ENCODE measurements at places on chromosomes 6 and 20. TPM values are rescaled to one million over a fixed set of nuclear protein-coding genes. Genes with fewer than 3 reads are reported as not detected.

Gene SUMO4
- total RNA-seq: 1.3 TPM

Gene MRAP2
- 1.5 TPM for total RNA-seq

Gene CST11
- not detected for total RNA-seq

Gene GINS1
- 4.0 TPM for total RNA-seq

Gene CST4
- total RNA-seq: 0.31 TPM

Gene ARMH2
- not detected for total RNA-seq

Gene HEY2
- total RNA-seq: 1.7 TPM

Gene TFAP2D
- 0.26 TPM for total RNA-seq

Gene ZSCAN16
- total RNA-seq: 4.1 TPM

Gene ETV7
- total RNA-seq: under 0.01 TPM

Gene SLC4A11
- 0.26 TPM for total RNA-seq

Gene MYBL2
- total RNA-seq: 3.9 TPM

Gene RSPH9
- total RNA-seq: 0.40 TPM

Gene SLC17A3
- not detected for total RNA-seq

Gene CLPSL1
- not detected for total RNA-seq

Gene DPPA5
- total RNA-seq: not detected

Gene NXT1
- total RNA-seq: 21.0 TPM

Gene KCNS1
- not detected for total RNA-seq

Gene MBOAT1
- 1.5 TPM for total RNA-seq

Gene HLA-DRB1
- 0.13 TPM for total RNA-seq

Gene RAET1E
- total RNA-seq: 1.8 TPM

Gene EEF1A1
- total RNA-seq: 23,375 TPM

Gene HLA-DOA
- total RNA-seq: not detected

Gene C20orf96
- 3.7 TPM for total RNA-seq

Gene TSHZ2
- 4.0 TPM for total RNA-seq

Gene GPX5
- total RNA-seq: not detected

Gene MMP24
- total RNA-seq: 0.53 TPM

Gene PAK5
- not detected for total RNA-seq

Gene PRDM1
- total RNA-seq: 0.40 TPM

Gene CAPN11
- 0.13 TPM for total RNA-seq

Gene SIRPA
- total RNA-seq: 6.3 TPM

Gene PI3
- total RNA-seq: not detected

Gene DCDC2
- total RNA-seq: not detected

Gene GPR6
- total RNA-seq: not detected

Data from aortic smooth muscle cell (primary cell).